Activated CD4-positive, alpha-beta T cell treated with anti-CD3 and anti-CD28 coated beads, Interleukin-2, Interleukin-6, amounts not matched to agents 100 ng/mL and 50 ng/mL, durations not matched to agents 16 hours and 8 hours (primary cell): ENCODE measurements at places on chromosomes 13 and 19.

GRCh38 chr13:94656176-94656575 lies 54.5 kb downstream of the GPR180 start:
- no peak for DNase-seq

- no peak for DNase-seq
Measured at GRCh38 chr19:28843761-28844492, 369.0 kb downstream of the UQCRFS1 start.

- peak; percentile 59 for DNase-seq
Measured at GRCh38 chr19:41552558-41552957, 23.4 kb upstream of the CEACAM21 start.

GRCh38 chr19:33621065-33621785 lies 528 bp upstream of the CHST8 start:
- no peak for DNase-seq

- no peak for DNase-seq
Measured at GRCh38 chr19:50449236-50449899, 16.7 kb downstream of the MYBPC2 start.

DNA sequence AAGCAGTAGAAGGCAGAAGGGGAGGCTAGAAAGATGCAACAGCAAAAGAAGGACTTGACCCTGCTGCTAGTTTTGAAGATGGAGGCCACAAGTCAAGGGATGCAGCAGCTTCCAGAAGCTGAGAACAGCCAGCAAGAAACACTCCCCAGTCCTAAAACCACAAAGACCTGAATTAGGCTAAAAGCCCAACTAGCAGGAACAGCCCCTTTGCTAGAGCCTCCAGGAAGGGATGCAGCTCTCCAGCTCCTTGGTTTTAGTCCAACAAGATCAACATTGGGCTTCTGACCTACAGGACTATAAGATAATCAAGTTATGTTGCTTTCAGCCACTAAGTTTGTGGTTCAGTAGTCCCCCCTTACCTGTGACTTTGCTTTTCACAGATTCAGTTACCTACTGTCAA lies 10.5 kb upstream of the LATS2 start:
- no peak for DNase-seq

- DNase-seq: no peak
Measured at GRCh38 chr13:112506046-112506445, 81.9 kb downstream of the TUBGCP3 start.

GRCh38 chr19:43799502-43800142 lies 2.6 kb downstream of the LYPD5 start:
- DNase-seq: no peak

- DNase-seq: no peak
Measured at GRCh38 chr19:12985049-12985776, 10.1 kb upstream of the NFIX start.

- DNase-seq: no peak
Measured at GRCh38 chr19:18515959-18516358, 5.9 kb downstream of the ELL start.

DNA sequence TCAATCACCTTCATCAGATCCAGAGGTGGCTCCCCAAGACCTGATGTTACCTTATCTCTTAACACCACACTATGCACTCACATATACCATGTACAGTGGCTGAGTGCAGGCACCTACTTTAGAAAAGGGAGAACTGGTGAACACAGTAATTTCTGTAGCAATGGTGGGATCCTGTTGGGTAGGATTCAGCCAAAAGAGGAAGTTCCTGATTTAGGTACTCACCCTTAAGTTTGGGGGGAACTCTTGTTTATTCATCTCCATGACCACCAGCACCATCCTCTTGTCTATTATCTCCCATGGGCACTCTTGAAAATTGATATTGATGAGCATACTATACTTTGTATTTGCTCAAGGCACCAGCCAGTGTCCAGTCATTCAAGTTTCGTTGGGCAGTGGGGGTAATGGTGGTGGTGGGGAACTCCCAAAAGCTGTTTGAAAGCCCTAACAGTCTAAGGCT lies 324.4 kb downstream of the LMO7 start:
- no peak for DNase-seq

GRCh38 chr19:50573741-50574461 lies 5.7 kb upstream of the LRRC4B start:
- DNase-seq: no peak

DNA sequence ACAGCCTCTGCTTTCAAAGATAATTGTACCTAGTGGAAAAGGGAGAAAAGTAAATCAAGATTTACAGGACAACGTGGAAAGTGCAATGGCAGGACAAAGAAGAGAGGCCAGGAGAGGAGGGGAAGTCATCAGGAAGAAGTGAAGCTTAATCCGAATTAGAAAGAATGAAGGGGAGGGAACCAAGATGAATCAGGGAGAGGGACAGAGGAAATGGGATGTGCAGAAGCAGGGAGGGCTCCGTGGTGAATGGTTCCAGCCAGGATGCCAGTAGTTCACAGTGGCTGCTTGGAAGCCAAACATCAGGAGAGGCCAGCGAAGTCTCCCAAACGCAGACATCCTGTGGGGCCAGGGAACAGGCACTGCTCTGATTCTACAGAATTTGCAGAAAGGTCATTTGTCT lies 144.4 kb downstream of the LIG4 start:
- DNase-seq: no peak

DNA sequence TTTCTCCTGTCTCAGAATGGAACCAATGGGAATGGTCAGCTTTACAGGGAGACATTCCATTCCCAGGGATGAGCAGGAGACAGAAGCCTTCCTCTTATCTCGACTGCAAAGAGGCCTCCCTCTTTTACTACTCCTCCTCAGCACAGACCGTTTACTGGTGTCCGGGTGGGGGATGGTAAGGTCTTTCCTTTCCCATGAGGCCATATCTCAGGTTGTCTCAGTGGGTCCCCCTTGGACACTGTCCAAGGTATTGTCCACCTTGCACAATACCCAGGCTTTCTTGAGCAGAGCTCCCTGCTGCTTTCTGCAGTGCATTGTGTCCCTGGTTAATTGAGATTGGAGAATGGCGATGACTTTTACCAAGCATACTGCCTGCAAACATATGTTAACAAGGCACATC lies 7.5 kb upstream of the ZNF808 start:
- no peak for DNase-seq

- DNase-seq: no peak
Measured at GRCh38 chr13:109707742-109708617, 78.4 kb downstream of the IRS2 start.

- no peak for DNase-seq
Measured at GRCh38 chr13:38990693-38991092, at the start of gene STOML3. Gene STOML3 (minus strand): TSS chr13:38990831. CDS start chr13:38990721, 110 bp downstream.

DNA sequence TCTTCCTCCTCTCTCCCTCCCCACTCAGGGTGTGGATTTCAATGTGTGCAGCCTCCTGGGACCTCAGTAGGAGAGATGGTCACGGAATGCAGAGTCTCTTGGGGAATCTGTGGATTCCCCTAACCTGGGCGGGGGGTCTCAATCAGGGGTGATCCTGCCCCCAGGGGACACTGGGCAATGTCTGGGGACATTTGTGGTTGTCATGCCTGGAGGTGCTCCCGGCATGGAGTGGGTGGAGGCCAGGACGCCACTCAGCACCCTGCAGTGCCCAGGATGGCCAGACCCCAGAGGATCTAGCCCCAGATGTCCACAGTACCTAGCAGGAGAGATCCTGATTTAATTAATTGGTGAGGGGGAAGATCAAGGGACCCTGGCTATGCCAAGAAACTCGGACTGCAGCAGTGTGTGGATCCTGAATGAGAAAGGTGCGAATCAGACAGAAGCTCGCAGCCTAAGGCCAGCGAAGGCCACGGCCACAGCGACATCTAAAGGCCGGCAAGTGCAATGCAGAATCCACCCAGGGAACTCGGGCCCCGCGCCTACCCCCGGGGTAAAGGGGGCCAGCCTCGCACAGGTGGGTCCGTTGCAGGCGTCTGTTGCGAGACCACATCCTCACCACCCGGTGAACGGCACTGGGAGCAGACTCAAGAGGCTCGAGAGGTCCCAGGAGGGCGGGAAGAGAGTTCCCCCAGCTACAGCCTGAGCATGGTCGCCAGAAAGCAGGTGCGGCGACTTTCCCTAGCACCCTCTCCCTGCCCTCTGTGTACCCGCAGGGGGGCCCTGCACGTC lies 88.8 kb downstream of the GNG7 start:
- DNase-seq: peak; percentile 75

- peak; percentile 8 for DNase-seq
Measured at GRCh38 chr13:28585561-28585960, 73.4 kb upstream of the POMP start.

DNA sequence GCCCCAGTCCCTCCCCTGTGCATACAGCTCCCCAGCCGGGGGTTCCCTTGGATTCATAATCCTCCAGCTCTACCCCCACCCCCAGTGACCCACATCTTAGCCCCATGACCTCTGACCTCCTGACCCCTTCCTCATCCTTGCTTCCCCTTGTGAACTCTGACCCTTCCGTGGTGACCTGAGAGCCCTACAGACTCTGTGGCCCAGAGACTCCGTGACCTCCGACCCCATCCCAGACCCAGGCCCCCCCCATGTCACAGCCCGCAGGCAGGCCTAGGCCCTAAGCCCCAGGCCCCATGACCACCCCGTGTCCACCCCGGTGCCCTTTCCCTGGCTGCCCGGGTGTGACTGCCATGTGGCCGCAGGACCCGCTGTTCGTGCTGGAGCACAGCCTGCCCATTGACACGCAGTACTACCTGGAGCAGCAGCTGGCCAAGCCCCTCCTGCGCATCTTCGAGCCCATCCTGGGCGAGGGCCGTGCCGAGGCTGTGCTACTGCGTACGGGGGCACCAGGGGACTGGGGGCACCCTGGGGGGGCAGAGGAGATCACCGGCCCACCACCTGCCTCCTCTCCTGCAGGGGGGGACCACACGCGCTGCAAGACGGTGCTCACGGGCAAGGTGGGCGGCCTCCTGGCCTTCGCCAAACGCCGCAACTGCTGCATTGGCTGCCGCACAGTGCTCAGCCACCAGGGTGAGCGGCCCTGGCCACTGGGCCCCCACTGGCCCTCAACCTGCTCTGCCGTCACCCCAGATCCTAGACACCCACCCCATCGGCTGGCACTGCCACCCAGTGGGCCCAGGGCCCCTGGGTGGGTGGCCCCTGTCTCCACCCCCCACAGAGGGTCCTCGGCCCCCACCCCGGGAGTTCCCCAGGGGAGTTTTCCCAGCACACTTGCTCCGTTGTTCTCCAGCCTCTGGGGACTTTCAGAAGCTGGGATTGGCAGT lies 2.4 kb upstream of the SPIB start:
- no peak for DNase-seq

DNA sequence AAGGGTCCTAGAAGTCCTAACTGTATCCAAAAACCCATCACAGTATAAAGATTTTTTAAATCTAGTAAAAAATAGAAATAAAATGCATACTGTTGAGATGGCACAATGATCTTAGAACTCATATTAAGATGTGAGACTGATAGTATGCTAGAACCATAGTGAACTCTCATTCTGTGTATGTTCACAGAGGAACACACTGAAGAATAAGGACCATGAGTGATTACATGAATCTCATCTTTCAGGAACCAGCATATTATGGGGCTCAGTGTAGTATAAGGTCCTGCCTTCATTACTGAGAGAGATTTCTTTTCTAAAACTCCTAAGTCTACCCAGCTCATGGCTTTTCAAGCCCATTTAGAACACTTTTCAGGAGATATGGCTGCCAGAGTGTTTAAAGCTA lies 59.8 kb upstream of the RFC3 start:
- no peak for DNase-seq

DNA sequence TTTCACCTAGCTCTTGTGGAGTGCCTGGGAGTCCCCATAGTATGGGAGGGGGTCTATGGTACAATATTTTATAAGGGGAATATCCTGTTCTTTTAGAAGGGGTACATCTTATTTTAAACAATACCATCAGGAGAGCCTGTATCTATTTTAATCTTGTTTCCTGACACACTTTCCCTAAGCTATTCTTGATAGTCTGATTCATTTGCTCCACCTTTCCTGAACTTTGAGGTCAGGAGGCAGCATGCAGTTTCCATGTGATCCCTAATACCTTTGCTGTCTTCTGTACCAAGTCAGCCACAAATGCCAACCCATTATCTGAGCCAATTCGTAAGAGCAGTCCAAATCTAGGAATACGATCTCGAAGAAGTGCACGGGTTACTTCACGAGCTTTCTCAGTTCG lies 86.2 kb downstream of the SLC25A15 start:
- no peak for DNase-seq

DNA sequence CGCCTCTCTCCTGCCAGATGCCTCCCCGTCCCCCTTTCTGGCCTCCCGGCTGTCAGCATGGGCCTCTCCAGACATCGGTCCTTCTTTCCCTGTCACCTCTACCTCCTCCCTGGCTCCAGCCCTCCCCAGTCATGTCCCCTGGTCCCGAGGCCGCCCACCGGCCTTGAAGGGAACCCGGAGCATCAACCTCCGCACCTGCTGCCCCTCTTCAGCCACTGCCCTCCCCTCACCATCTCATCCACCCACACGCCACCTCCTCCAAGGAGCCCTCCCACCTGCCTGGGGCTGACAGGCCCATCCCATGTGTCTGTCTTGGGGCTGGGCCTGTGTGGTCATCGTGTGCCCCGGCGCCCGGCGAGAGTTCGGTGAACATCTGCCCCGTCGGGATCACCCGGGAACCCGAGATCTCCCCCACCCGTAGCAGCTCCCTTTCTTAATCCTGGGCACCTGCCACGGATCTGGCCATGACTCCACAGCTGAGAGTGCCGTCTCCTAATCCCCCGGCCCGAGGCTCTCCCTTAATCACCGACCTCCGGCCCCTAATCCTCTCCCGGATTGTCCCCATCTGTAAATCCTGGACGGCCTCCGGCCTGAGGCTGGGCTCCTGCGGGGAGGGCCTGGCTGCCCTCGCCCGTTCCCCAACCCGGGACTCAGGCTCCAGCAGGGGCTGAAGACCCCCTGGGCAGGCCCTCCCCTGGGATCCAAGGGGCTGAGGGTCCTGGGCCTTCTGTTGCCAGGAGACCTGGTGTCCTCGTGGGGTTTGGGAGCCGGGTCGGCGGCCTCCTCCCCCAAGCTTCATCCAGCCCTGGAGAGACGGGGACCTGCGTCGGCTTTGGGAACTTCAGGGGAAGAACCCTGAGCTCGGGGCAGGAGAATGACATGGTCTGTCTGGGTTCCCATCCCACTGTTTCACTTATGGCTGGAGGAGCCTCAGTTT lies 5.9 kb downstream of the HCN2 start:
- DNase-seq: no peak

DNA sequence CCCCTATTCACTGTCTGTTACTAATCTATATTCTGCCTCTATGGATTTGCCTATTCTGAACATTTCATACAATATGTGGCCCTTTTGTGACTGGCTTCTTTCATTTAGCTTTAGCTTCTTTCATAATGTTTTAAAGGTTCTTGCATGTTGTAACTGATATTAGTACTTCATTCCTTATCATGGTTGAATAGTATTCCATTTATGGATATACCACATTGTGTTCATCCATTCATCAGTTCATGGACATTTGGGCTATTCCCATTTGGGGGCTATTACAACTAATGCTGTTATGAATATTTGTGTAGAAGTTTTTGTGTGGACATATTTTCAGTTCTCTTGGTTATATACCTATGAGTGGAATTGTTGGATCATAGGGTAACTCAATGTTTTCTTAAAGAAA lies 44.4 kb upstream of the TDRD3 start:
- DNase-seq: no peak

DNA sequence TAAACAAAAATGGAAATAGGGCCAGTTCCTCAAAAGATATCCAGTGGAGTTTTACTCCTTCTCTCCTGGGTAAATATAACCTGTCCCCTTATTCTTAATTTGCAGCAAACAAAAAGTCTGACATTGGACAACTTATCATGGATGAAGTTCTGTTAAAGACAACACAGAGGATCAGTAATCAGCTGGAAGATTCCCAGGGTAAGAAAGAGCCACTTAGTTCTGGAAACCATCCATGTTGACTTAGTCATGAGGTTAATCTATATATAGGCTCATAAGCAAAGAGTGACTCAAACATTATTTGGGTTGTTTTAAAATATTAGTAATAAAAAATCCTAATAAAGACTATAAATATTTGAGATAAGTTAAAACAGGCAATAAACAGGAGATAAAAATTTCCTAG lies 40.5 kb upstream of the EBPL start:
- no peak for DNase-seq

- no peak for DNase-seq
Measured at GRCh38 chr13:25248071-25248470, 39.2 kb downstream of the MTMR6 start.
